RWPE2 (cell line): ENCODE measurements at places on chromosomes 4 and X.

DNA sequence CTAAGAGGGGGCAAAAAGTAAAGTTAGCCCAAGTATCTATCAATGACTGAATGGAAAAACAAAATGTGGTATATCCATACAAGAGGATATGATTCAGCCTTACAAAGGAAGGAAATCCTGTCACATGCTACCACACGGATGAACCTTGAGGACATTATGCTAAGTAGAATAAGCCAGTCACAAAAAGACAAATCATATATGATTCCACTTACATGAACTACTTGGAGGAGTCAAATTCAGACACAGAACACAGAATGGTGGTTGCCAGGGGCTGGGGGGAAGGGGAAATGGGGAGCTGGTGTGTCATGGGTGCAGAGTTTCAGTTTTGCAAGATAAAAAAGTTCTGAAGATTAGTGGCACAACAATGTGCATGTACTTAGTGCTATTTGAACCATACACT, 101.8 kb downstream of the SH3KBP1 start:
- no peak for DNase-seq

- no peak for DNase-seq
These were observed 103.7 kb downstream of the AKAP4 start for GRCh38 chrX:50097071-50097470.

GRCh38 chrX:4944767-4945166, 1231.3 kb upstream of the PRKX start:
- DNase-seq = no peak

GRCh38 chr4:8378776-8379175, 61.7 kb downstream of the ACOX3 start:
- DNase-seq = no peak

- no peak for DNase-seq
These were observed 1.0 kb upstream of the USP27X start for GRCh38 chrX:49878128-49878833.

GRCh38 chr4:26779674-26780073, 81.0 kb upstream of the STIM2 start:
- DNase-seq = peak; percentile 90

DNA sequence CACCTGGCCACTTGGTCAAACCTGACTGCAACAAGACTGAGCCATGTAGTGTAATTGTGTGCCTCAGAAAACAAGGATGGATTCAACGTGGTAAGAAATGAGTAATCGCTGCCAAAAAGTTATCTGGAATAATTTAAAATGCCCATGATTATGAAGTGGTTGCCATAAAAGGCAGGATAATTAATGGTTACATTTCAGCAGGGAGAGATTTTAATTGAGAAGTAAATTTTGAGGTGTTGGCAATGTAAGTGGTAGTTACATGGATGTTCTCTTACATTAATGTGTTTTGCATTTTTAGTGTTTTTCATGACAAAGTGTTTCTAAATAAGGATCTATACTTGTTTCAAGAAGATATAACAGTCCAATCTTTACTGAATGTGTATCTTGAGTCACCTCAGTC, 15.7 kb downstream of the HAUS3 start:
- DNase-seq = no peak

GRCh38 chrX:6778544-6779503, 243.9 kb upstream of the VCX3A start:
- no peak for DNase-seq

GRCh38 chrX:120115438-120115963, at the start of gene RHOXF1:
Gene RHOXF1 (minus strand): TSS chrX:120115913. CDS start chrX:120115862, 51 bp downstream.
- DNase-seq = no peak

GRCh38 chr4:153159016-153159415, 45.2 kb upstream of the TRIM2 start:
- DNase-seq = no peak

DNA sequence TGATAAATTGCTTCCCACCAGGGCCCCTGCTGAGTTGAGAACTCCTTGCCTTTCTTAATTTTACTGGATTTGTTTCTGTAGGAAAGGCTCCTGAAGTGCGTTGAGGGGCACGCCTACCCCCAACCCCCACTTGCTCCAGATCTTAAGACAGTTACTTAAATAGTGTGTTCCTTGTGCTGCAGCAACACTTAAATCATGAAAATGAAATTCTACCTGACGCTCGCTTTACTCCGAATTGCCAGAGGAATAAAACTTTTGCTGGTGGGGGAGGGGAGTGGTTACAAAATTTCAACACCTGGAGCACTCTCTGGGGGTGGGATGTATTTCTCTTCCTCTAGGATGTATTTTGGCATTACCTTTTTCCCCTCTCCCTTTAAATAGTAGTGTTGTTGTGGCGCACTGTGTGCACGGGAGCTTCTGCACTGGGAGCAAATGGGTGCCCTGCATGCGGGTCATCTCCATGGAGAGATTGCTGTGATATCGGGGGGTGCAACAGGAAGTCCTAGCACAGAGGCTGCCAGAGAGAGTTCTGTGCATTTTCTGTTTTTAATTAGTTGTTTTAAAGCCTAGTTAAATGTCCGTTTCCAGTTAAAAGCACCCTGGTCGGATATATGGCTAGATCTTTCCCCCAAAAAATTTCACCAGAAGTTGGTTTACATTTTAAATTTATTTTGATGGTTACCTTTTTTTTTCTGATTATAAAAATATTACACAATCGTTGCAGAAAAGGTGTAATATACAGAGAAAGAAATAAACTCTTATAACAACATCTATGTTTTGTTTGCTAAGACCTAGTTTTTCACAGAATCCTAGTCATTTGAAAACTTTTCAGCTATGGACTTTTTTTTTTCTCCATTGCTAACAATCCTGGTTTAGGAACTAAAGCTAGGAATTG, 207.7 kb downstream of the SOWAHB start:
- no peak for DNase-seq

- no peak for DNase-seq
These were observed 691 bp downstream of the SCARB2 start for GRCh38 chr4:76212851-76213414.

- no peak for DNase-seq
These were observed 183.4 kb downstream of the PPP3CA start for GRCh38 chr4:101163936-101164335.

DNA sequence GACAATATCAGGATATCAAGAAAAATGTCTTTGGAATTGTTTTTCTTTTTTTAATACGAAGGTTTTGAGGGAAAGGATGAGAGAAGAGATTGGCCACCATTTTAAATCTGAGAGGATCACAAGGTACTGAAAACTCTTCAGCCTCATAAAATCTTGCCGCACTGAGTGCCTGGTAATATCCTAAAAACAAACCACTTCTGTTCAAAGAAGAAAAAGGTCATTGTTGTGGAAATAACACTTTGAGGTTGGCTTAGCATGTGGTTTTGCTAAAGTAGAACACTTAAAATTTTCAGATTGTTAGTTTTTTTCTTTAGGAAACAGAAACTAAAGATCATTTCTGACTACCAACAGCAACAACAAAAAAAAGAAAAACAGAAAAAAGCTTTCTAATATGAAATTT, 1.0 kb upstream of the CLDN22 start:
- DNase-seq = no peak

- DNase-seq = no peak
These were observed 29.1 kb downstream of the MCUB start for GRCh38 chr4:109589119-109589518.

DNA sequence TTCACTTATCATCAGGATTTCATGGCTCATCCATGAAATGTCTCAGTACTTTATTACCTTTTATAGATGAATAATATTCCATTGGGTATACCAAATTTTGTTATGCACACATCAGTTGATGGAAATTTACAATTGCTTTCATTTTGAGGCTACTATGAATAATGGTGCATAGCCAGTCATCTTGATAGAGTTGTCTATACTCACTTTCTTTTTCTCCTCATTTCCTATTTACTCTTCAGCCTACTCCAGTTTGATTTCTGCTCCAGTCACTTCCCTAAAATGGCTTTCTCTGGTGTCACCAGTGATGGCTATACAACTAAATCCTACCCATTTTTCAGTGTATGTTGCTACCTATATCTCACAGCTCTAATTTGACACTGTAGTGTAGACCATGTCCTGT, 743.5 kb upstream of the MAGEB2 start:
- no peak for DNase-seq

DNA sequence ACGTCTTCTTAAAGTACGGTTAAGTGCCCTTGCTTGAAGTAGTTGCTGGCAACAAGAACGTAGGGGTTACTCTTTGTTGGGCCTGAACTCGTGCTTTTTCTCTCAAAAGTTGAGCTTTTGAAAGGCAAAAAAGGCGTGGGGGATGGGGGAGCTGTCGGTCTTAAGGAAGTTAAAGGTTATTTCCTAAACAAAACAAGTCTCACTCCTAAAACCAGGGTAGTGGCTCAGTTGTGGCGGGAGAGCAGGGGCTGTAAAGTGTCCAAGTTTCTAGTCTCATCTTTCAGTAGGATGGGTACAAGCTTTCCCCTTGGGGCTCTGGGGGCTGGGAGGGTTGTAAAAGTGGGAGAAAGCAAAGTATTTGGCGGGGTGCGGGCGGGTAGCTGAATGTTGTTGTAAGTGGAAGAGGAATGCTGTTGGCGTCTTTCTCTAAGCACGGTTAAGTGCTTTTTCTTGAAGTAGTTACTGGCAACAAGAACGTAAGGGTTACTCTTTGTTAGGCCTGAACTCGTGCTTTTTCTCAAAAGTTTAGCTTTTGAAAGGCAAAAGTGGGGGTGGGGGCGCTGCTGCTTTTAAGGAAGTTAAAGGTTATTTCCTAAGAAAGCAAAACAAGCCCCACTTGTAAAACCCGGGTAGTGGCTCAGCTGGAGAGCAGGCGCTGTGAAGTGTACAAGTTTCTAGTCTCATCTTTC, 904 bp upstream of the WDR1 start:
- DNase-seq = no peak

DNA sequence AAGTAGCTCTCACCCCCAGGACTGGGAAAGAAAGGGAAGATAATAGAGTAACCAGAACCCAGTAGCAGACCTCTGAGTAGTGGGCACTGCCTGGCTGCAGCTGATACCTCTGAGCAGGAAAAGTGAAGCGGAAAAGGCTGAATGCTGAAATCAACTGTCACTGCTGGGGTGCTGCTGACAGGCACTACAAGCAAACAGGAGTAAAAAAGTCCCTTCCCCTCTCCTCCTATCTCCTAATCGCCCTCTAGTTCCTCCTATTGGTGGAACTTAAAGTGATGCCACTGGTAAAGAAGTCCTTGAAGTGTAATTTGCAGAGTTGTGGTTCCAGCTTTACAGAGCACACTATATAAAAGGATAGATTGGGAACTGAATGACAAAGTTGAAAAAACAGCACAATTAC, 32.8 kb upstream of the GLRB start:
- no peak for DNase-seq

DNA sequence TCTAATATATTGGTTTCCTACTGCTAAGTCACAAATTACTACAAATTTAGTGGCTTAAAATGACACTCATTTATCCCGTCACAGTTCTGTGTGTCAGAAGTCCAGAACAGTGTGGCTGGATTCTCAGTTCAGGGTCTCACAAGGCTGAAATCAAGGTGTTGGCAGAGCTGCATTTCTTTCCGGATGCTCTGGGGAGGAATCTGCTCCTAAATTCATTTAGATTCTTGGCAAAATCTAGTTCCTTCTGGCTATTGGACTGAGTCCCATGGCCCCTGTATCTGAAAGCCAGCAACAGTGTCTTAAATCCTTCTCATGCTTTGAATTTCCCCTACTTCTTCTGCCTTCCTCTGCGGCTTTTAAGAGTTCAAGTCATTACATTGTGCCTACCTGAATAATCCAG, 103.1 kb upstream of the BMP3 start:
- DNase-seq = no peak

DNA sequence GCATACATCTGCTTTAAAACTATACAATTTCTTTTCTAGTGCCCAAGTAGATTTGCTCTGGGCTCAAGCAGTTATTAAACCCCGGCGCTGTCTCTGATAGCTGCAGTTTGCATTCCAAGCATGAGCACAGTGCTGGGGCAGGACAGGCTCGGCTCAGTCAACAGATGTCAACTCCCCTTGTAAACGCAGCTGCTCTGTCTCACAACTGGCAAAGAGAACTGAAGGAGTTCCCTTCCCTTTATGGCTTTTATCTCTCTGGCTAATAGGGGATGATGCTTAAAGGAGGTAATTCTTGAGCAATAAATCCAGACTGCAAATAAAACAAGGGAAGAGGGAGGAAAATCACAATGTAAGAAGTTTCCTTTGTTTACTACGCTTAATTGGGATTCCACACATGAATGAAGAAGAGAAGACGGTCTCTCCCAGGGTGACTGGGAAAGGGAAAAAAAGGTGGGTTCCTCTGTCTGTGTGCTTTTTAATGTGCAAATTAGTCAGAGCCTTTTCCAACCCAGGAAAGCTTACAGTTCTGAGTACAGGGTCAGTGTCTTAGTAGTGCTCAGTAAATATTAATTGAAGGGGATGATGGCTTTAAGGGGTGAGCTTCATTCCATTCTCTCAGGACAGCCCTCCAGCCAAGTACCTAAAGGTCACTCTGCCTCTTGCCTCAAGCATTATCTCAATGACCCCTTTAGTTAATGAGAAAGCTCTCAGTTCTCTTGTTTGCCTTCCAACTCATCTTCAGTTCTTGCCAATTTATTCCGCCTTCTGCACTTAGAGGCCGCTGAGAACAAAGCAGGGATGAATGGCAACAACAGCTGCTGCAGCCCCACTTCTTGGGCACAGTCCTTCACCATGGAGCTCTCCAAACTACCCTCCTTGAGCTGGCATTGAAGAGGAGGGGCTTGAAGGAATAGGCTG, 155.7 kb upstream of the JADE1 start:
- no peak for DNase-seq

- DNase-seq = no peak
These were observed 149.1 kb downstream of the MAGEB17 start for GRCh38 chrX:16316331-16316730.

- DNase-seq = no peak
These were observed 338.6 kb downstream of the SPIN4 start for GRCh38 chrX:63012574-63012973.

DNA sequence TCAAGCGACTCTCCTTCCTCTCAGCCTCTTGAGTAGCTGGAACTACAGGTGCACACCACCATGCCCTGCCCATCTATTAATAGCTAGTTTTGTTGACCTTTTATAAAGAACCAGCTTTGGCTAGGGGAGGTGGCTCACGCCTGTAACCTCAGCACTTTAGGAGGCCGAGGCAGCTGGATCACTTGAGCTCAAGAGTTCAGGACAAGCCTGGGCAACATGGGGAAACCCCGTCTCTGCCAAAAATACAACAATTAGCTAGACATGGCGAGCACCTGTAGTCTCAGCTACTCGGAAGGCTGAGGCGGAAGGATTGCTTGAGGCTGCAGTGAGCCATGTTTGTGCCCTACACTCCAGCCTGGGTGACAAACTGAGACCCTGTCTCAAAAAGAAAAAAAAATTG, 2.7 kb downstream of the TKTL1 start:
- no peak for DNase-seq

DNA sequence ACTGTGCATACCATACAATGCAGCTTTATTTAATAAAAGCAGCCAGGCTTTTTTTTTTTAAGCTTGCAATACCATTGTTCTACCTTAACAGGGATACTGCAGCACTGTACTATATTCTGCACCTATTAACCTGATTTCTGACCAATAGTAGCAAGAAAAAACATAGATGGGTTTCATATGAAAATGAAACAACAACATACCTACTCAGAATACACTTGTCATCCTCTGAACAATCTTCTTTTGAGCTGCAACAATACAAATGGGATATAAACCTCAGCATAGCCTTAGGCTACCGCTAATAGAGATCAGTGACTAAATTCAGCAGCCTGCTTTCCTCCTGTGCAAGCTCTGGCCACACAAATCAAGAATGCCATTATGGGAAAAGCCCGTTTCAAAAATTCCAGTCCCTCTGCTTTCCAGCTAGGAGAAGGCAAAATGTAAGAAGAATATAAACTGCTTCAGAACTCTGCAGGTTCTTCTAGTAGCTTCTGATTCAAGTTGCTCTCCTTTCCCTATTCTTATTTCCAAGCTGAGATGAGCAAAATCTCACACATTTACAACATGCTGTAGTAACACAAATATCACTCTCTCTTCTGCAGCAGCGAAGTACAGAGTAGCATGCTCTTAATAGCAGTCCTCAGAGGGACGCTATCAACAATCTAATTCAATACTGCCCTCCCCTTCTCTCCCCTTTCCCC, 143.4 kb downstream of the KLHL13 start:
- no peak for DNase-seq
